ENCODE measurements at places on chromosomes 1 and 21. TPM values are rescaled to one million over a fixed set of nuclear protein-coding genes. Genes with fewer than 3 reads are reported as not detected.

DNA sequence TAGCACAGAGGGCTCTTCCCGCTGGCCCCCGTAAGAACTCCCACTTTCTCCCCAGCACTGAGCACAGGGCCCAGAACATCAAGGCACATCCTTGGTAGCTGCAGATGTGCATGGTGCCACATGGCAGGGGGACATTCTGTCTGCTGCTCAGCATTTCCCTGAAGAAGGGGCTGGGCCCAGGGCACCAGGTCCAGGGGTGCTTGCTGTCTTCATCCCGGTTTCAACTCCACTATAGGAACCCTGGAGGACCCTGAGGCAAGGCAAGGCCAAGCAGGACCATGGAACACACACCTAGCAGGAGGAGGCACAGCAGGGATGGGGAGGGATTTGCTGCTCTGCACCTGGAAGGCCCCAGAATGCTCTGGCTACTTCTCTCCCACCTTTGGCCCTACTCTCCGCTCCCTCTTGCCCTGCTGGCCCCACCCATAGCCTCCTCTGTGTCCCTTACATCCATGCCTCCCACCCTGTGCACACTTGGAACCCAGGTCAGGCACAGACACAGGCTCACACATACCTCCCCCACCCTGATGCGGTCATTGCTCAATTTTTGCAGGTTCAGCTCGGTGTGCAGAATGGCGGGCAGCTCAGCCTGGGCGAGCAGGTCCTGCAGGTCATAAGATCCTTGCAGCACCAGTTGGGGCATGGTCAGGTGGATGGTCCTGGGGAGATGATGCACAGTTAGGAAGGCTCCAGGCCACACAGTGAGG lies 10.1 kb downstream of the AGT start:
- DNase-seq, result no peak

GRCh38 chr1:81305997-81306452 lies 494.7 kb upstream of the ADGRL2 start:
- DNase-seq, result no peak

DNA sequence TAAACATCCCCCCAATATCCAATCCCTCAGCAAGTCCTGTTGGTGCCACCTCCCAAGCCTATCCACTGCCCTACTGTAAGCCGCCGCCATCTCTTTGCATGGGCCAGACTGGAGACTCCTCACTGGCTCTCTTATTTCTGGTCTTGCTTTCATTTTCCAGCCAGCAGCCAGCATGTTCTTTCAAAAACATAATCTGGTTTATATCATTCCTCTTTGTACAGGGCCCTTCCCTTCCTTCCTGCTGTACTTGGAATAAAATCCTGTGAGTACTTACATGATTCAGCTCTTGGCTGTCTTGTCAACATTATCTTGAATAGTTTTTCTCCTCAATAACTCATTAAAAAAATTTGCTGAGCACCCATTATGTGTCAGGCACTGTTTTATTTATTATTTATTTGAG lies 28.2 kb downstream of the TLR5 start:
- DNase-seq, result no peak

DNA sequence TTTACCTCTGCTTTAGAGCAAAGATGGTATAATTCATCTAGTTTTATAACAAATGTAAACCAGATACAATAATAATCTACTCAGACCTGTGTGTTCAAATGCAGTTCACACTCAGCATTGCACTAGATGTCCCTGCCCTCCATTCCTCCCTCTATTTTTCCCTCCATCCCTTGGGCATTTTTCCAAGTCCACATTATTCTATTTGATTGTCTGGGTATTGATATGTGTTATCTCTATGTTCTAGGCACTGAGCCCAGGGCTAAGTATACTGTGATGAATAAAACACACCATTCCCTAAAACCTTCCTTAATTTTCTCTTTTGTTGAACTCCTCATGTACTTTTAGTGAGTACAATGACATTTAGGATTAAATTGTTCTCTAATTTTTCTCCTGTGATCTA lies 66.2 kb upstream of the HMCN1 start:
- no peak for DNase-seq

- no peak for DNase-seq
Measured at GRCh38 chr1:151238467-151238739, 16.1 kb upstream of the PSMD4 start.

DNA sequence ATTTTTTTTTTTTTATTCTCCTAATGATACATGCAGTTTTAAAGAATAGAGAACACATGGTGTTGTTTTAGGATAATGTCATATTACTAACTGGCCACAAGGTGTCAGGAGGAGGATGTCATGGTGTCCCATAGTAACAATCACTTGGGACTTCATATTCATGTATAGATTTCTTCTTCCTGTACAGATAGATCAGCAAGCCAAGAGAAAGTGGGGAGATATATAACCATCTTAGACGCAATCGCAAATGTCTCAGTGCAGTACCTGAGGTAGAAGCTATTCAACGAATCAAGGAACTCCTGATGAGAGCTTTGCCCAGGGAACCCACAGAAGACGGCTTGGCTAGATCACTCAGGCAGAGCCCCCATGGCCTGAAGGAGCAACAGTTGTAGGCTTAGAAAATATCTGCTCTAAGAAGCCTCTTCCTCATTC lies 12.3 kb downstream of the OR2T11 start:
- no peak for DNase-seq

GRCh38 chr21:31750843-31751242 lies 18.9 kb upstream of the SCAF4 start:
- no peak for DNase-seq

DNA sequence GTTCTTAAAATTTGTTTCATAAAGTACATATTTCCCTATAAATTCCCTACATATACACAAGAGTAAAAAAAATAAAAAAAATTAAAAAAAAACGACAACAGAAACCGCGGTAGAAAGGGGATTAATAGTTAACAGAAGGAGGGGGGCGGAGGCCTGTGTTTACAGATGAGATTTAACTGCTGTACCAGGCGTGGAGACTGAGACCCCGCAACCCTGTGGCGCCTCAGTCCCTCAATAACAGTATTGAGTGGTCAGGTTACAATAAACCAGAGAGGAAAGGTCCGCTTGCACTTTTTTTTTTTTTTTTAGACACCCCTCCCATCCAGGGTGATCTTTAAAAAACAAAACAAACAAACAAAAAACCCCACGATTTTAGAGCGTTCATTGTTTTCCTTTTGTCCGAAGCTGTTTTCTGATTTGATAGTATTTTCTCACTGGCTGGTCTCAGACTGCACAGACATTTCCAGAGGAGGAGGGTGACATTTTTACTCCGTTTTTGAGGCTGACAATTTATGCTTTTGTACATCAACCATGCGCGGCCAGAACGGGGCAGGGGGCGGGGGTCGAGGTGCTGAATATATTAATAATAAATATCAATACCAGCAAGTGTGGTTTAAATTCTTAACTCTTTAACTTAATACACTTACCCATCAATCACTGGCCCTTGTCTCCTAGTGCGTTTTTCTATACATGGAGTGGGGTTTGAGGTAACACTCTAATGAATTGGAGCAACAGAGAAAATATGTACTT lies 1223.9 kb downstream of the BRINP3 start:
- no peak for DNase-seq

GRCh38 chr21:40640266-40640789 lies 206.6 kb downstream of the DSCAM start:
- no peak for DNase-seq

- DNase-seq, result no peak
Measured at GRCh38 chr21:29302359-29302875, 3.7 kb downstream of the BACH1 start.

DNA sequence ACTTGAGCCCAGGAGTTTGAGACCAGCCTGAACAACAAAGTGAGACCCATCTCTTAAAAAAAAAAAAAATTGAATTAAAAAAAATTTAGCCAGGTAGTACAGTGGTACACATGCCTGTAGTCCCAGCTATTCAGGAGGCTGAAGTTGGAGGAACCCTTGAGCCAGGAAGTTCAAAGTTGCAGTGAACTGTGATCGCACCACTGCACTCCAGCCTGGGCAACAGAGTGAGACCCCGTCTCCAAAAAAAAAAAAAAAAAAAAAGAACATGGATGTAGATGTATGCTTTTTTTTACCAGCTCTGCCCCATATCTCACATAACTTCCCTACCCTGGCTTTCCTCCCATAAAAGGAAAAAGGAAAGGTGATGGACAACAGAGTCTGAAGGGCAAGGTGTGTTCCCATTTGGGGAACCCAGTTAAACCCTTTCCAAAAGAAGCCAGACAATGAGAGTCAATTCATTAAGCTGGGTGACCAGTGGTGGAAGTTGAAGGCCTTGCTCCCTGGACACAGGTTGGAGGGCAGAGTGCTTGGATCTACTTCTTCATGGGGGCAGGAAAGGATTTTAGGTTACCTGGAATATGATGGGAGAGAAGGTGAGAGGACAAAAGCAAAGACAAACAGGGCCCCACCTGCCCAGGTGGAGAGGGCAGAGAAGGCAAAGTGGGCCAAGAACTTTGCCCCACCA lies 2.9 kb downstream of the KRTCAP2 start:
- no peak for DNase-seq

DNA sequence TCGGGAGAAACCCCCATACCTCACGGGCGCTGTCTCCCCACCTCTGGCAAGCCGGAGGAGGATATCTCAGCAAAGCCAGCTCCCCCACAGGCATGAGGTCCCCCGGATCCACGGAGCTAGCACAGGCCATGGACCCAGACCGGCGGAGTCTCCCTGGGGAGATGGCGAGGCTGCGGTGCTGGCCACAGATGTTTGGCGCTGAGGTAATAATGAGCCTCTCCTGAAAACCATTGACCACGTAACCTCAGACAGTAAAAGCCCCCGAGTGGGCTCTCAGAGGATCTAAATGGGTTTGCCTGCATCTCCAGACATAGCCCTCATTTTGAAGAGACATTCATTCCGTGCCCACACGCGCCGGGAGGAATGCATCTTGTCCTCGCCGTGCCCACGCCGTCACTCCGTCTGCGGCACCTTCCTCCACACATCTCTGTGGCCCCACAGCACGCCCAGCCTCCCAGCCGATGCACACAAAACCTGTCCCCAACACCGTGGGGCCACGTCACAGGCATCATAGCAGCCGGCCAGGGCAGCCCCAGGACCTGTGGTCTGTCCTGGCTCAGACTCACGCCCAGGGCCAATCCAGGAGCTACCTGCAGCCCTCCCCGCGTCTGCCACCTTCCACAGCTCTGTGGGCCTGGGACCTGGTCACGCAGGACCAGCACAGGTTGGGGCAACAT lies 150.9 kb downstream of the PRDM16 start:
- DNase-seq, result no peak

DNA sequence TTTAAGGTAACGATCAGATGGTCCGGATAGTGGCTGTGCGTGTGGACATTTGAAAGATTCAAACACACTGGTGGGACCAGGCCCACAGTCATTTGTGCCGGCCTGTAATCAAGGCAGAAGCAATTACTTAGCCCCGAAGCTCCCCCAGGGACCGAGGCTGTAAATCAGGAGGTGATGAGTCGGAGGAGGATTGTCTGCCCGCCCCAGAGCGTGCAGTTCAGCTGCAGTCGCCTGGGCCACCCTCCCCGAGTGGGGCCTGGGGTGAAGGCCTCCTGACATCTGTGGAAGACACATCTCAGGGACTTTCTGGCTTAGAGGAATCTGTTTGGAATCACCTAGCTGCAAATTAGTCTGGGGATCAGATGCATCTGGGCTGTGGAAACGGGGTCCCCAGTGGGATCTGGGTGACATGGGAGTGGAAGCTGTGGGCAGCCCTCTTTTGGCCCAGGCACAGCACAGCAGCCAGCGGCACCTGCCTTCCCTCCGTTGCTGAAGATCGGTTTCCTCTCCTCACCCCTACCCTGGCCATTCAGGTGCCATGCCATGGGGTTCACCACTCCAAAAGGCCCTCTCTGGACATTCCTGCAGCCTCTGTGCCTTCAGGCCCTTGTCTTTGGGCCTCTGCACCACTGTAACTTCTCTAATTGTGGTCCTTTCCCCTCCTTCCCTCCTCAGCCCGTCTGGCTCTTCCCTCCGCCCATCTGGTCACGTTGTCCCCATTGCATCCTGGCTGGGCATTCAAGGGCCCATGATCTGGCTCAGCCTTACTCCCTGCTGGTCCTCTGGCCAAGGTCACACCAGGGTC lies 25.7 kb downstream of the LHX4 start:
- DNase-seq, result no peak

- DNase-seq, result no peak
Measured at GRCh38 chr1:245788269-245788668, 633.5 kb downstream of the KIF26B start.

DNA sequence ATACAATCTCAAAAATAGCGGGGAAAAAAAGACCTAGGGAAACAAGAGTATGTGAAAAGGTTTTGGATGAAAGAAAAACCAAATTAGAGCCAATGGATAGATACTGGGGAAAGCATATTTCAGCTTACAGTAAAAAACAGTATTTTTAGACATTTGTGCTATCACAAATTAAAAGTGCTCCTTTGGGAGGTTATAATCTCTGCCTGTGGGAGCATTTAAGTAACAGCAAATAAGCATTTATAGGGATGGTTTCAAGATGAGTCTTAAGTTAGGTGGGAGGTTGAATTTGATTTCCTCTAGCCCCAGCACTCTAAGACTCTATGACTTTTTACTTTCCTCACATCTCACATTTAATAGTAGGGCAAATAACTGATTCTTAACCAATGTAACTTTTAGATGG lies 79.6 kb upstream of the SLFNL1 start:
- DNase-seq, result no peak

Gene SERTAD4
- total RNA-seq, result 11.4 TPM

Gene PIGK
- total RNA-seq, result 36.0 TPM

Gene KIF26B
- total RNA-seq, result 0.36 TPM

Gene COL16A1
- 50.3 TPM for total RNA-seq

Gene CD1D
- total RNA-seq, result 0.64 TPM

Gene TAL1
- total RNA-seq, result 3.9 TPM

Gene ILDR2
- total RNA-seq, result 13.7 TPM

All from right cardiac atrium (tissue), 5 donors.